ENCODE measurements at places on chromosomes 4 and X.

DNA sequence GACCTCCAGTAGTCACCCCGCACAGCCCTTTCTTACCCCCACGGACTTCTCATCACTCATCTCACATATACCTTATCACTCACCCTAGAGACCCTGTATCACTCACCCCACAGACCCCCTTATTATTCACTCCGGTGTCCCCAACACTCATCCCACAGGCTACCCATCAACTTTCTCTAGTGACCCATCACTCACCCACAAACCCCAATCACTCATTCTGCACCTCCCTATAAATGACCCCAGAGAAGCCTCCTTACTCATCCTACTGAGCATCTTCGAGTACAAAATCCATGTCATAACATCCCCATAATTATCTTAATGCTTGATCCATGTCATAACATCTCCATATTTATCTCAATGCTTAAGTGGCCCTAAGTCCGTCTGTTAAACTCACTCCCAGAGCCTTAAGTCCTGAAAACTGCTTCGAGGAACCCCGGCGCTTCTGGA, 934 bp downstream of the ZNF41 start:
- no peak for DNase-seq

- no peak for DNase-seq
Measured at GRCh38 chr4:84502955-84503373, 3.9 kb upstream of the NKX6-1 start.

- no peak for DNase-seq
Measured at GRCh38 chrX:147741776-147742175, 169.9 kb upstream of the FMR1 start.

GRCh38 chr4:65071564-65071963, 598.7 kb downstream of the EPHA5 start:
- no peak for DNase-seq

DNA sequence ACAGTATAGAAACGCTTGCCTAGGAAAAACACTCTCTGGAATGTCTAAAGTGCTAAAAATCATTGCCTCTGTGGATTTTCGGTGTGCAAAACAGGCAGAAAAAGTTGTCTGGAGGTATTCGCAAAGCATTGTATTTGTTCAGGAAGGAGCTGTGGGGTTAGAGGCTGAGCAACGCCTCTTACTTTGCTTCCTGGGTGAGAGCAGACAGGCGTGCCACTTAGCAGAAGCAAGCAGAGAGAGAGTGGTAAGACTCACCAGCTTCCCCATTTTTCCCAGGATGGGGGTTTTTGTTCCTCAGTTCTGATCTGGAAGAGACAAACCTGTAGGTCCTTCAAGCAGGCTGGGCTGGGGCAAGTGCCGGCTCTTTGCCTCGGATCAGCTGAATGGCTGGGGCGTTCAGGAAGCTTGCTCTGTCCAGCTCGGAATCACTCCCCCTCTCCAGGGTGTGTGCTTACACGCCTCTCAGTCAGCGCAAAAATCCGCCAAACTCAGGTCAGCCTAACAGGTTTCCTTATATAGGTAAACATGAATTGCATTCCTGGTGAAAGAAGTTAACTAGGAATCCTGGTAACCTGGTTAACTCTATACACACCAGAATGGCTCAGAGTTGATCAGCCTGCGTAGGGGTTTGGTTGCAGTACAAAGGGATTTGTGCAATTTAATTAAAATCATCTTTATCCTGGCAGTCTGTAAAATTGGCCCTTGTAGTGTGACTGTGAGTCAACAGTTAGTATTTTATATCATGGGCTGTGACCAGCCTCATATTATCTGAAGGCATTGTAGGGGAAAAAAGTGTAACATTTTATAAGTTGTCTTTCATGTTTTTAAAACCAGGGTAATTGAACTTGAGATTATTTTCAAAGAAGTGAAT, 213.1 kb upstream of the MID1 start:
- peak; percentile 19 for DNase-seq

DNA sequence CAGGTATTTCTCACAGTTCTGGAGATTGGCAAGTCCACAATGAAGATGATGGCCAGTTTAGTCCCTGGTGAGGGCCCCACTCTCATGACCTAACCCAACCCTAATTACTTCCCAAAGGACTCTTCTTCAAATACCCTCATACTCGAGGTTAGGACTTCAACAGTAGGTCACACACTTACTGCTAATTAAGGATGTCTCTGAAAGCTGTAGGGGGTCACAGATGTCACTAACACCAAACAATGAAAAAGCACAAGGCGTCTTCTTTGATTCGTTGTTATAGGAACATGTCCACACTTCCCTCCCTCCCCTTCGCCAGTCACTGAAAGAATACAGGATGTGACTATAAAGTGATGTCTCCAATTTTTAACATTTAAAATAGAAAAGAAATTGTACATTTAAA, 309.7 kb downstream of the PACRGL start:
- DNase-seq = no peak

- peak; percentile 78 for DNase-seq
Measured at GRCh38 chr4:94507708-94508107, 56.0 kb downstream of the PDLIM5 start.

DNA sequence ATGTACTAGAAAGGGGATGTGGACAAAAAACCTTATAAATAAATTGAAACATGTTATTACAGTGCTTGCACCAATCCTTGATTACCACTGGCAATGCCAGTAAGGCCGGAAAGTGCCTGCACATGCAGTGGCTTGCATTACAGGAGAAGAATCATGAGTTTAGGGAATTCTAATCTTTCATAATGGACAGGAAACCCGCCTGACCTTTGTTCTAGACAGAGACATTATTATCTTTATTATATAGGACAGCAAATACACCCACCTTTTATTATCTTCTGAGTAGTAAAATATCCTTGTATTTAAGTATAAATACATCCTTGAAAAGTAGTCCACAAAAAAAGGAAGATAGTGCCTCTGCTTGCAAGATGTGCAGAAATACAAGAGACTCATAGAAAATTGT, 379.9 kb upstream of the LCORL start:
- DNase-seq = no peak

GRCh38 chrX:22063284-22063683, 31.2 kb downstream of the PHEX start:
- peak; percentile 75 for DNase-seq

GRCh38 chr4:125022855-125023501, 291.8 kb upstream of the FAT4 start:
- no peak for DNase-seq

- no peak for DNase-seq
Measured at GRCh38 chr4:174177536-174177935, 105.9 kb downstream of the FBXO8 start.

GRCh38 chr4:184506527-184507121, 32.3 kb upstream of the IRF2 start:
- peak; percentile 63 for DNase-seq

DNA sequence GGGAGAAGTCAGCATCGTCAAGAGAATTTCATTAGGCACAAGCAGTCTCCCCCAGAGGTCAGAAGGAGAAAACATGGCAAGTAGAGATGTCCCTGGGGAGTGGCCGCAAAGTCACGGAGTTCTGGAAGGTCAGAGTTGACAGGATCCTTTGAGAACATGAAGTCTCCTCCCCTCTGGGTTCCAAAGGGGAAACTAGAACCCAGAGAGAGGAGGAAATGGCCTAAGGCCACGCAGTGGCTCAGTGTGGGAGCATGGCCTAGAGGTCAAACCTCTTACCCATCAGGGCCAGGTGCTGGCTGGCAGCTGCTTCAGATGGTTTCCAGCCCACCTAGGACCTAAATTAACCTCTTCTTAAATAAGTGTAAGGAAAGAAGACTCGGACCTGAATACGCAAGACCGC, 884 bp downstream of the IDH3G start:
- DNase-seq = peak; percentile 59

GRCh38 chr4:140186651-140187315, 32.8 kb upstream of the MAML3 start:
- DNase-seq = no peak

GRCh38 chr4:156291317-156291716, 337.7 kb upstream of the CTSO start:
- DNase-seq = no peak

GRCh38 chr4:21097026-21097425, 396.8 kb downstream of the PACRGL start:
- DNase-seq = no peak

- DNase-seq = no peak
Measured at GRCh38 chr4:109708990-109709389, 5.7 kb upstream of the CASP6 start.

GRCh38 chrX:65723706-65724105, 56.3 kb downstream of the MSN start:
- DNase-seq = peak; percentile 72

DNA sequence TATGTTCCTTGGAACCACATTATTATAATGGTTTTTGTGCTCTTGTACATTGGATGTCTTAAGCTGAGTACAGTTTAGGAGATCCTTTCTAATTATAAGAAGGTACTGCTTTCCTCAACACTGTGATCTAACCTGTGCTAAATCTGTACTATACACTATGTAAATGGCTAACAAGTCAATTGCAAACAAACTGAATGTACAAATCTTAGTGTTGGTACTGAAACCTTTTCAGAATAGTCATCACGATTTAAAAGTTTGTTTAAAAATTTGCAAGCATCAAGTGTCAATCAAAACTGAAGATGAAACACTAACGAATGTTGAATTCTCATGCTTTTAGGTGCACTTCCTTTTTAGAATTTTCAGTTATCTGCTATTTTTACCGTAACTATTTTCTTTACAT, 2090.4 kb upstream of the TENM3 start:
- DNase-seq = no peak

GRCh38 chr4:147969573-147970385, 237.9 kb downstream of the ARHGAP10 start:
- peak; percentile 51 for DNase-seq

DNA sequence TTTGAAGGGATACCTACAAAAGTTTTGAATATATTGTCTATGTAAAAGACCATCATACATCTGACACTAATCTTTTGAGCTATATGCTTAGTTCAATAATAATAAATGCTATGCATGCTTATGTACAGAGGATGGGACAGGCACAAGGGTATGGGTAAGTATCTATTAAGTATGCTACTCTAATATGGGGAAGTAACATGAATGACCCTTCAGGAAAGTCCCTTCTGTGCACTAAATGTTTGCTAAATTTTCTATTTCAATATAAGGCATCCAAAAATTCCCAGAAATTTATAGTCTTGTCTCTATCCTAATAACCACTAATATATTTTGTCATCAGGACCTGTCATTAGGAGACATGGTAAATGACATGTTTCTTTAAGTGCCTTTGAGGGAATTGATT, 19.0 kb downstream of the ATP8A1 start:
- peak; percentile 46 for DNase-seq

DNA sequence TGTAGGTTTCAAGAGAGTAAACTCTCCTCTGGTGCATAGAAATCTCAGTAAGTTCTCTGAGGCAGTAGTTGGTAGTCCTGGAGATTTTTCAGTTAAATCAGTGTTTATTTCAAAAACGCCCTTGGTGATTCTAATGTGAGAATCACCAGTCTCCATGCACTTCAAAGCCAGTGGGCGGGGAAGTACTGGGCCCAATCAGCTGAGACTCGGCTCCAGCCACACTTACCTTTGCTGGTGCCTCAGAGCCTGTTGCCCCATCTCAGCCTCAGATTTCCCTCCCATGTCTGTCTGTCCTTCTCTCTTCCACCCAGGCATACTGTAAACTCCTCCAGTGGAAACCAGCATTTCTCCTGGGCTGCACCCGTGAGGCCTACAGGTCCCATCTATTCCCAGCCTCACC, 7.4 kb upstream of the MGST2 start:
- DNase-seq = no peak

- peak; percentile 49 for DNase-seq
Measured at GRCh38 chr4:83361416-83362103, 26.9 kb upstream of the HPSE start.

GRCh38 chr4:174084542-174084941, 198.9 kb downstream of the FBXO8 start:
- no peak for DNase-seq

GRCh38 chr4:76854858-76855257, 43.1 kb downstream of the SOWAHB start:
- DNase-seq = no peak

GRCh38 chrX:114162068-114162735, 421.7 kb upstream of the HTR2C start:
- DNase-seq = no peak

GRCh38 chr4:176376032-176376614, 56.4 kb downstream of the SPCS3 start:
- DNase-seq = peak; percentile 5

DNA sequence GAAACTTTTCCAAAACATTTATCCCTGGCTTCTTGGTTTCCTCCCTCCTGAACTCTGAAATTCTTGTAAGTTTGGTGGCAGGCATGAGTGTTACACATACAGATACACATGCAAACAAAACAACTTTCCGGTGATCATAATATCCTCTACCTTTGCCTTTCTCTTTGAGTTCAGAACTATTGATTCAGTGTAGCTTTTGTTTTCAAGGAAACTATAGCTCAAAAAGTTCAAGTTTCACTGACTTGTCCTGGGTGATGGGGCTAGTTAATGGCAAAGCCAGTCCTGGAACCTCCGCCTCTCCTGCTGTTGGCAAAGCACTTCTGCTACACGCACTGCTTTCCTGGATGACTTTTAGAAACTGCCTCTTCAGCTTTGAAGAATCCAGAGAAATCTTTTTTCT, 177.3 kb upstream of the FAT1 start:
- no peak for DNase-seq

- DNase-seq = no peak
Measured at GRCh38 chr4:93870876-93871458, 42.4 kb downstream of the ATOH1 start.

DNA sequence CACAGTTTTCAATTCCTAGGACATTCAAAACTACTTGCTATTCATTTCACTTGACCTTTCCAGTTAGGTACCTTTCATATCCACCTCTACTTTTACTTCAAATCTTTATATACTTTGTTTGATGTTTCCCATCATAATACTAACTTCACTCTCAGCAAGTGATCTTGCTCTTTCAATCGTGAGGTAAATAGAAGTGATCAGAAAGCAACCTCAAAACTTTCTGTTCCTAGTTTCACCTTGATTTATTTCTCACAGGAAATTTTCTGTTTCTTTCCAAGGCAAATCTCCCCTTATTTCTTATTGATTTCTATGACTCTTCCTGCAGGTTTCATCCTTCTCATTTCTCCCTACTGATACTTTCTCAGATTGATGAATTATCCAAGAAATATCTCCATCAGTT, 623.5 kb downstream of the FSTL5 start:
- no peak for DNase-seq
